Fibroblast of skin of back (primary cell): ENCODE measurements at places on chromosomes 5 and 9.

GRCh38 chr9:90987566-90987965 is 185.9 kb downstream of the SYK start:
- no peak for DNase-seq

DNA sequence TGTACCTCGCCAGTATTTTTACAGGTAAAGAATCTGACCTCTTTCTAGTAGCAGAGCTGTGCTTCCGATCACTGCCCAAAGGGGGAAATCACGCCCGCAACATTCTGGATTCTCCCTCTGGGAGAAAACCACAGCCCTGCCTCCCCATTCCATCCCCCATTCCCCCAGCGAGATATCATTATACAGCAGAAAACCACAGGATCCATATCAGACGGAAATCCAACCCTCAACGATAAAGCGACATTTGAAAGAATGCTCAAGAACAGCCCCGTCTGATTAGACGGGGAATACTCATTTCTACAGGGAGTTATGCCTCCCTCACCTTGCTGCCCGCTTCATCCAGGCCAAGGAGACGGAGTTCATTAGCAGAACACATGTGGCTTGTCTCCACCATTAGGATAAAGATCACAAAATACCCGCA is 172.8 kb downstream of the COL23A1 start:
- DNase-seq: peak; percentile 9

GRCh38 chr5:87099968-87100367 is 167.7 kb upstream of the RASA1 start:
- DNase-seq: peak; percentile 20

GRCh38 chr5:78587775-78588291 is 60.7 kb downstream of the LHFPL2 start:
- peak; percentile 54 for DNase-seq

GRCh38 chr5:114360816-114361723 is 800 bp upstream of the KCNN2 start:
- DNase-seq: peak; percentile 35

DNA sequence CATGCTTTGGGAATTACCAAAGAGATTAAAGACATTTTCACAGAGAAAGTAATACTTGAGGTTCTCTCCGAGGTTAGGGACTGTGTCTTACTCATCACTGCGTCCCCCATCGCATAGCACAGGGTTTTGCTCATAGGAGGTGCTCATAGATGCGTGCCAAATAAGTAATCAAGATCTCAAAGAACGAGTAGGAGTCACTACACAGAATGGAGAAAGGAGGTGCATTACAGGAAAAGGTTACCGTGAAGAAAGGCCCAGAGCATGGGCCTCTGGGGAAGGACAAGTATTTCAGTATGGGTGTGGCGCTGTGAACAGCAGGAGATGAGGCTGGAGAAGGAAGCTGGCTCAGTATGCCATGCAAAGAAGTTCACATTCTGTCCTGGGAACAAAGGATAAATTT is 182.4 kb downstream of the ACTL7B start:
- peak; percentile 95 for DNase-seq

GRCh38 chr5:111762895-111763294 is 5.9 kb upstream of the NREP start:
- peak; percentile 9 for DNase-seq

DNA sequence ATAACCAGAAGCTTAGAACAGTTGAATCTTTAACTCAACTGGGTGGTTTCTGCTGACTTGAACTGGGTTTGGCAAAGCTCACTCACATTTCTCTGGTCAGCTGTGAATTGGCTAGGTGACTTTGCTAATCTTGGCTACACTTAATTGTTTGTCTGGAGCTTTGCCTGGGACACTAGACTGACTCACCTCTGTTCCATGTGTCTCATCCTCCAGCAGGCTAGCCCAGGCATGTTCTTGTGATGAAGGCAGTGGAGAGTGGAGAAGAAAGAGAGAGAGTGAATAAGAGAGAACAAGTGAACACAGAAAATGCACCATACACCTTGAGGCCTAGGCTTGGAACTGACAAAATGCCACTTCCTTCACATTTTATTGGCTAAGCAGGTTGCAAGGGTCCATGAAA is 32.6 kb downstream of the SPATA31D1 start:
- peak; percentile 73 for DNase-seq

GRCh38 chr5:157603333-157604190 is 28.0 kb upstream of the ADAM19 start:
- DNase-seq: peak; percentile 96

DNA sequence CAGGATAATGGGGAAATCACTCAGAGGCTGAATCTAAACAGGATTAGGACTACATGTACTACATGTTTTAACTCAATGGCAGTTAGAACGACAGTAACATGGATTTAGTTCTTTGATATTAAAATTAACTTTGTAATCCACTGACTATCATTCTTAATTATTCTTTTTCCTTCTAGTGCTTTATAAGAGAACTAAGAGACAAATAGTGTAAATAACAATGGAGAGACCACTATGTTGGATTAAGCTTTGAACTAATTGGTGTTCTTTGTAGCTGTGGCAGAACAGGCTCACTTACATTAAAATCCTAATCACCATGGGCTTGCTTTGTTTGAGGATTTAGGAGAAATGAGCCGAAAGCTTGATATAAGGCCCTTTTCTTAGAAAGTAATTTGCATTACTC is 18.8 kb downstream of the NMRK1 start:
- no peak for DNase-seq

DNA sequence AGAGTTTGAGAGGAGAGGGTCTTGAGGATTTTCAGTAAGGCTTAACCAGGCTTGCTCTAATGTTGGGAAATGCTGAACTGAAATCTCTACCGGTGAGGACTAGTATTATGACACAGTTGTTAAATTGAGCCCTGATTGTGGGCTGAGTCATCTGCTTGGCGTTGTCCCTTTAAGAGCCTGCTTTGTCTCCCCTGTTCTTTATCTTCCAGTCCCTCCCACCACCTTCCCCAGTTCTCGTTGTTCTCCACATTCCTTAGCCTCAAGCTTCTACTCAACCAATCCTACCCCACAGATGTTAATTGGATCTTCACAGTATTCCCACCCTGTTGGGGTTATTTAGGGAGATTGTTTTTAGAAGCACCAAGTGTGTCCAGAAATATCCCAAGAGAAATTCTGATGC is 57.6 kb downstream of the ANKRD55 start:
- DNase-seq: peak; percentile 72

DNA sequence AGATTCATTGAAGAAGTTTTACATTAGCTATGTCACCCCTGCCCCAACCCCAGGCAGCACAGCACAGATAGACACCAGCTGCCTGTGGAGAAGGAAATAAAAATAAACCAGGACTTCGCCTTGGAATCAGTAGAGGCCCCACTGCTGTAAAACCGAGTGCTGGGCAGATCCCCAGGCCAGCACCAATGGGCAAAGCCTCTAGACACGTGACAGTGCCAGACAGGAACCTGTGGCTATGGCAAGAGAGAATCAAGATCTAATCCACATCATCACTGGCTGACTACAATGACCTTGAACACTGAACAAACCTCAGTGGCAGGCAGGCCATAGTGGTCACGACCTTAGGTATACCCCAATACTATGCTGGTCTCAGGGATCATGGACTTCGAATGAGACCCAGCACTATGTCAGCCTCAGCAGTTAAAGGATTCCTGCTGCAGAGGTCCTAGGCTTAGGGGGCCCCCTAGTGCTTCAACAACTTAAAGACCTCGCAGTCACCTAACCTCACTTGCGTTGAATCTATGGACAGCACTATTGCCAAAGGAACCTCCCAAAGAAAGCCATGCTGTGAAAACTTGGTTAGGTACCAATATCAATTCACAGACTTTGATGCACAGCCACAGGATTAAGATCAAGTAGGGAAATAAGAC is 2118.6 kb upstream of the C9orf72 start:
- peak; percentile 42 for DNase-seq

- DNase-seq: no peak
These were observed 26.2 kb downstream of the MACROH2A1 start for GRCh38 chr5:135372654-135373381.
